ENCODE measurements at places on chromosomes 12 and 14.

DNA sequence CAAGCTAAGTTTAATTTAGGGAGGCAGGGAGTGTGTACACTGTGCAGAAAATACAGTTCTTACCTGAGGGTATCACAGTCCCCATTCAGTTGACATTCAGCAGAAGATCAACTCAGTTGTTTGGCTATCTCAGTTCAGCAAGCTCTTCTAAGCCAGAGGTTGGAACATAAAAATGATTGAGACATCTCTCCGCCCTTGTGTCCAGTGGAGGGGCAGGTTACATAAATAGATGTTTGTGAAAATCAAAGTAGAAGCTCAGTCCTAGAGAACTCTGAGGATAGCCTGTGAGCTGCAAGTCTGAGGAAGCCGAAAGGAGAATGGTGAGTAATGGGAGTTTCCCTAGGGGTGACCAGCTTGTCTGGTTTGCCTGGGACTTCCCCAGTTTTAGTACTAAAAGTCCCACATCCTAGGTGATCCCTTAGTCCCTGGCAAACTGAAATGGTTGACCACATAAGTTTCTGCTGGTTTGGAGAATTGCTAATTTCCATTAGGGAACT lies 251.4 kb upstream of the ATP2B1 start:
- no peak for DNase-seq

DNA sequence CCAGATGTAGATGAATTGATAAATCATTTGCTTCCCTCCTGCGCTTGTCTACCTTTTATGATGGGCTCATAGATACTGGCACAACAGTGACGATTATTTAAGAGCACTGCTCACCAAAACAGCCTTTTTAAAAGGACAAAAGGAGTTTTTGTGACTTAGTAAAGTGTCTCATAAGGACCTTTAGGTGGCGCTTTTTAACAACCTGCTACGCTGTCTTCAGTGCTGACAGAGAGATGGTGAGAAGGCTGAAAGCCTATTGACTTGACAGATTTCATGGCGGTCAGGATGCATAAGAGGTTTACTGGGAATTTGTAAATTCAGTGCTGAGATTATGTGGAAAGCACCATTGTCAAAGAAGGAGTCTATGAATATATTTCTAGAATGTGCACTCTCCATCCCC lies 87.6 kb downstream of the SLC15A5 start:
- DNase-seq, result no peak

GRCh38 chr12:124294780-124295341 lies at the start of gene RFLNA:
TSS of gene RFLNA (plus strand) at chr12:124295093. CDS start at chr12:124295430, 337 bp downstream.
- no peak for DNase-seq

DNA sequence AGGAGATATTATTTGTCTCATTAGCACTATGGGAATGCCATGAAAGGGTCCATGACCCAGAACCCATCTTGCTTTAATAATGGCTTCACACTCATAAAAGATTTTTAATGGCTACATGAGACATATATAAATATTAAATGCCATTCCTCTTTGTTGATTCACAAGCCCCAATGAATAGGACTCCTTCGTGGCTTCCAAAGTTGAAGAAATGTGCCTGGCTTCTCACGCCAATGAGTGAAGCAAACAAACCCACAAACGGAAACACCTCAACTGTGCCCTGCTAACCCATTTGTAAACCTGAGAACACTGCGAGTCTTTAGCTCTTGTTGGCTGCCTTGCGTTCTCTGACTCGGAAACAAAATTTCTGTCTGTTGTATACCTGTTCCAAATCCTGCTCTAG lies 381.7 kb upstream of the DDHD1 start:
- DNase-seq, result no peak

- DNase-seq, result no peak
Measured at GRCh38 chr12:55742719-55743405, at the start of gene GDF11. TSS of gene GDF11 (plus strand) at chr12:55743122. CDS start at chr12:55743317, 195 bp downstream.

GRCh38 chr14:69654116-69654515 lies 42.7 kb downstream of the SUSD6 start:
- DNase-seq, result no peak

- DNase-seq, result no peak
Measured at GRCh38 chr12:41467591-41468325, 279.6 kb downstream of the PDZRN4 start.

GRCh38 chr12:23891115-23891514 lies 58.4 kb downstream of the SOX5 start:
- DNase-seq, result no peak
